ENCODE measurements at places on chromosomes 7 and 10.

DNA sequence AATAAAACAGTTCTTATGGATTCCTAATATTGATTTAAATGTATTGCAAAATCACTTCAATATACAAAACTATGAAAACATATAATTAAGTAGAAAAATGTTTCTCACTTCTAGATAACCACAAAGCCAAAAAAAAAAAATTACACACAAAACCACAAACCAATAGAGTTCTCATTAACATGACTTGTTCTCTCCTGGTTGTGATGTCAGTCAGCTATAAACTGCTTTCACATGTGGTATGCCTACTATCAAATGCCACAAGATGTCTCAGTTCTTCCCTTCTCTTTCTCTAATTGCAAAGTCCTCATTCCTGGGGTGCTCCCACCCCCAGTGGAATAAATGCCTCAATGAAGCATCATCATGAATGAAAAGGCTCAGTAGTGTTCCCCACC lies 16.6 kb downstream of the GNAI1 start:
- peak; percentile 10 for DNase-seq

- DNase-seq = no peak
Measured at GRCh38 chr7:122143376-122143750, 686 bp downstream of the AASS start.

GRCh38 chr10:125120053-125120710 lies 40.2 kb downstream of the CTBP2 start:
- no peak for DNase-seq

DNA sequence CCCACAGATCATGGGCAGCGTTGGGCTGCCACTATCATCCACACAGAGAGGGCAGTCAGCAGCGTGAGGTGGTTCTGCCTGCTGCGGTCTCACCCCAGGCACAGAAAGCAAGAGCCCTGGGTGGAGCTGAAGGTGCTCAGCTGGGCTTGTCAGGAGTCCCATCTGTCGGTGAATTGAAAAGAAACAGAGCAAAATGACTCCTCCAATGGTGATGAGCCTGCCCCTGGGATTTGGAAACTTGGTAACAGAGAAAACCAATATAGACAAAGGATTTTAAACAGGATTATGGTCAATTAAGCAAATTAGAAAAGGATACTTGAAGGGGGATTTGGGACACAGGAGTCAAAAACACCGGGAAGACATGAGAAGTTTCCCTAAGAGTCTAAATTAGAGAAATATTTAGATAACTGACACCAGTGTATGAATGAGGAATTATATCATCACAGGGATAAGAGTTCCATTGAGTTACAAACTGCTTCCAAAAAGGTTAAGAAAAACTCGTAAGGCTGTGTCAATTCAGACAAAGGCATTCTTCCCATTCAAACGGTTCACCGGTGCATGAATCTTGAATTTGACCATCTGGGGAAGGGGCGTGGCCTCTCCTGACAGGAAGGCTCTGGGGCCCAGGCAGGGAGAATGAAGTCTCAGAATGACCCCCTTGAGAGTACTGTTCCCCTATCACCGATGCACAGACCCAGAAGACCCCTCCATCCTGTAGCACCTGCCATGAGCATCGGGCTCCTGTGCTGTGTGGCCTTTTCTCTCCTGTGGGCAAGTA lies 70.0 kb upstream of the PRSS58 start:
- DNase-seq = no peak

GRCh38 chr7:32089678-32090077 lies 19.5 kb upstream of the PDE1C start:
- no peak for DNase-seq

Measured in Kasumi-1 (cell line).